ENCODE measurements at places on chromosomes 2 and 18.

DNA sequence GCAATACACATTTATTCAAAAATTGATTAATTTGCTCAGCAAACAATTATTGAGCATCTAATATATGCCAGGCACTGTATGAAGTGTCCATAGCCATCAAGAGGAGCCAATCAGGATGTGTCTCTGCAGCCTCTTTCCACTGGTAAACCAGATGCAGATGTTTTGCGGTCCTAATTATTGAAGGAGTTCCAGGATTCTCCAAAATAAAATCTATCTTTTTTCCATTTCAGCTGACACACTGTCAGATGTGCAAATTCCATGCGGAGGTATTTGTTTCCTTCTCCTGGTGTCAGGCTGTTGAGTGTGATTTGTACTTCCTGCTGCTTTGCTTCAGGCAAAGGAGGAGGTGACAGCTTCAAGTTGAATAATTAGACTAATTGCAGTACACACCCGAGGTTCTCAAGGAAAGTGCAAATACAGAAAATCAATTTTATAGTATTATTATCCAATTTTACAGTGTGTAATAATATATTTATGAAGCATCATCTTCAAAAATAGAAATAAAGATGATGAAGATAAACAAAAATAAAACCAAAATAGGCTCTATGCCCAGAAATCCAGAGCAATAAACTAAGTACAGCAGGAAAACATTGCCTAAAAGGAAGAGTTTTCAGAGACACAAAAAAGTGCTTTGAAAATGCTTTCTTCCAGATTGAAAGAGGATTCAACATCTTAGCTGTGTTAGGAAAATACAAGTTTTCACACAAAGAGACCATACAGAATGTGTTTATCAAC, 1352.9 kb upstream of the CHAC2 start:
- no peak for DNase-seq

DNA sequence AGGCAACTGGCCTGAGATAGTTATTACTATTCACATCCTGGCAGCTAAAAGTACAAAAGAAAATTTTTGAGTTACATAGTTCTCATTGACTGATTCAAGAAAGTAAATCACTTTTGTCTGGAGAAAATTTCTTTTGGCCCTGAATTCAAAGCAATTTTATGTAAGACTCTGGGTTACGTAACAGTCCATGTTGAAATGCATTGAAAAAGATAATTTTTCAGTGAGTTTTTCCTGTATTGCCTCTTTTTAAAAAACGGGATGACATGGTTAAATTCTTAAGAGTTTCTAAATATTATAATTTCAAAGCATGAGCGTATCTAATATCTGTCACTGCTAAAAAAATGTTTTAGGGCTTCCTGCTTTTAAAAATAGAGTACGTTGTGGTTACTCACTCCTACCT, 72.7 kb downstream of the ANKRD12 start:
- no peak for DNase-seq

- DNase-seq, result no peak
Measured at GRCh38 chr2:97844311-97844859, 131.0 kb downstream of the ZAP70 start.

GRCh38 chr18:38454764-38455469, 889.3 kb upstream of the CELF4 start:
- DNase-seq, result no peak

- no peak for DNase-seq
Measured at GRCh38 chr2:25881764-25882163, 3.5 kb upstream of the ASXL2 start.

Data from COLO829 (cell line).